ENCODE measurements at places on chromosomes 2 and 18.

- DNase-seq: no peak
Observed at GRCh38 chr18:36330435-36331052, 33.0 kb downstream of the FHOD3 start.

DNA sequence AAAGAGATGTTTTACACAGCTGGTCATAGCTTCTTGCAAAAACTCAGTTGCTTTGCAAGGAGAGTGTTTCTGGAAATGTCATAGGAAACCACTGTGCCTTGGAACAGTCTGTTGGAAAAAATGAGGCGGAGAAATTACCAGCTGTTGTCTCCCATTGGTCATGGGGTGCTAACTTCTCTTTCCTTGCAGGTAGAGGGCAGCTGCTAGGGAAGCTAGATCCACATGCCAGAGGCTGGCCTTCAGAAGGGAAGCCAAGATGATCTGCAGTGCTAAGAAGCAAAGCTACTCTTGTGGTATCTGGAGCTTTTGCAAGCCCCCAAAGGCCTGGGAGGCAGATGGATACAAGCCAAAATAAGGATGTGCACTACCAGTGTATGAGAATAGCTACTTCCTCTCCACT is 34.8 kb upstream of the LAMA1 start:
- DNase-seq: no peak

DNA sequence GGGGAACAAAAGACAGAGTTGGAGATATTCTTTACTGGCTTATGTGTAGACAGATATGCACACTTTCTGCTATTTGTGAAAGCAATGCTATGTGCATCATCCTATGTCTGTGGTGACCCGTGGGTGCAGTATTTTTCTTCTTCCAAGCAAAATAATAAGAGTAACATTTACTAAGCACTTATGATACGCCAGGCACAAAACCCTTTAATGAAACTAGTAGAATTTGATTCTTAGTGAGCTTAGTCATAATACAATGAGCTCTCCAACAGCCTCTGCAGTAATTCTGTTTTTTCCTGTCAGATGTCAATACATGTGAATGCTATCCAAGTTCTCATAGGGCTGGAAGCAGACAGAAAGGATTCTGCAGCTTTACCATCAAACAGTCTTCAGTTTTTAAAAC is 130.6 kb downstream of the RAD51AP2 start:
- DNase-seq: no peak

DNA sequence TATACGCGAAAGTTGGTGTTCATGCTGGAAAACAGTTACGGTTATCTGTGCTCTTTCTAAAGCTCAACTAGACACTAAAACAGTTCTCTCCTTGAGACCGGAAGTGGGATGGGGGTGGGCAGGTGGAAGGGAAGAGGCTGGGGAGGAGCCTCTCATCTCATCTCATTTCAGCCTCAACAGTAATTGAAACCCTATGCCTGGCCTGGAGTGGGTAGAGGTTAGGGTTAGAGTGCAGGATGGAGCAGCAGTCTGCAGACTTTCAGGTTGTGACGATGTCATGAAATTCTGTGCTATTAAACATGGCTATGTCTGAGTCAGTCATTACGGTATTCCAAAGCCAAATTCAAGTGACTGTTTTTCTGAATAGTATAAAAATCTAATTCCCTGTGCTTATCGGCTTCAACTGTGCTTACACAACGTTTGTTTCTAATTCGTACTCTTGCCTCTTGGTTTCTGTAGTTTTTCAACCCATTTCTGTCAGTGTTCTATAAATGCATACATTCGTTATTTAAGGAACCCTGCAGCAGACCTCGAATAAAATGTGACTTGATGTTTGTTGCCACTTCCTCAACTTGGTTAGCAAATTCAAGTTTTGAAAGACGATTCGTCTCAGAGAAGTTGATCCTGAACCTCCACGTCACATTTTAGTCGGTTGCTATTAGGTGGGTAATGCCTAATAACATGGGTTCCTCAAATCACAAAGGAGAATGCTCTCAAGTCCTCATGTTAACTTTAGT is 75.8 kb upstream of the TCF7L1 start:
- DNase-seq: peak; percentile 31

GRCh38 chr2:100185105-100185504 is 42.7 kb upstream of the AFF3 start:
- DNase-seq: no peak
